ENCODE measurements at places on chromosomes 7 and 10. TPM values are rescaled to one million over a fixed set of nuclear protein-coding genes. Genes with fewer than 3 reads are reported as not detected.

The CYP26C1 gene
- total RNA-seq = not detected

The ARHGAP22 gene
- total RNA-seq = 7.1 TPM

The ASL gene
- 37.9 TPM for total RNA-seq

The PON3 gene
- 2.0 TPM for total RNA-seq

DNA sequence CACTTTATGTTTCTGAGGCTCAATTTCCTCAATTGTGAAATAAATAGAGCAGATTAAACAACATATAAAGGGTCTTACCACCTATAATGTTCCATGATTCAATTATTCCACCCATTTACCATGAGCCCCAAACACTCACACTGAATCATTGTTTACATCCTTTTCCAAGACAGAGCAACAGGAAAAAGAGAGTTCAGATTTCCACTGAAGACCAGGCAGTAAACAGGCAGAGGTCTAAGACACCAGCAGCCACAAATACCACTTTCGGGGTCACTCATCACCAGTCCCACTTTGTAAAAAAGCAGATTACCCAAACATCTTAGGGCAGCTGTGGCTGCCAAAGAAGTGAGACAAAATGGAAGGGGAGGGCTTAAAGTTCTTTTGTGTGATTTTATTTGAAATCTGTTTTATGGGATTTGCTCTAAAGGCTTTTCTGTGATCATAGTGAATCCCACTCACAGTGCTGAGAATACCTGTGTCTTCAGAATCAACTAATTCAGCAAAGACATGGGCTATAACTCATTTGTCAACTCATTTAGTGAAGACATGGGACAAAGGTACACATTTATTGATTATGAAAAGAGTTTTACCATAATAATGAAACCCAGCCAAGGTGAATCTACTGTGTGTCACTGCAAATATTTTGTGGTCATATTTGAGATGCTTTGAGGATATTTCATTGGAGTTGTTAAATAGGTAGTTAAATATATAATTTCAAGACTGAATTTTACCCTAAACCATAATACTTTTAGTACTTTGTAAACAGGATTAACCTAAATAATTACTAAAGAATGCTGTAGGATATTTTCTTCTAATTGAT, 24.8 kb upstream of the DLD start:
- no peak for DNase-seq

DNA sequence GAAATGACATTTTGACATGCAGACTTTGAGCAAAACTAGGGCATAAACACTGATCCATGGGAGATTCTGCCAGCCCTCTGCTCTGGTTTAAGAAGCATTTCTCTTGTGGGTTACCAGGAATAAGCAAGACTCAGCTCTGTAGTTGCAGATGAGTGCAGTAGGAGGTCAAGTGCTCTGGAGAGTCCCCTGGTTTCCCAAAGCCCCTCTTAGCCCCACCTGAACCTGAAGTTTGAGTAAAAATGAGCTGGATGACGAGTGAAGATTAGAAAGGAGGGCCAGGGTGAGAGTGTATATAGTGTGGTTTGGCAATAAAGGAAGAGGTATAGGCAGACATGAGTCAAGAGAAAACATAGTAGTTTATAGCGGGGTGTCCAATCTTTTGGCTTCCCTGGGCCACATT, 220.3 kb downstream of the ARL4A start:
- no peak for DNase-seq

- no peak for DNase-seq
Observed at GRCh38 chr10:117994771-117995170, 52.0 kb downstream of the RAB11FIP2 start.

DNA sequence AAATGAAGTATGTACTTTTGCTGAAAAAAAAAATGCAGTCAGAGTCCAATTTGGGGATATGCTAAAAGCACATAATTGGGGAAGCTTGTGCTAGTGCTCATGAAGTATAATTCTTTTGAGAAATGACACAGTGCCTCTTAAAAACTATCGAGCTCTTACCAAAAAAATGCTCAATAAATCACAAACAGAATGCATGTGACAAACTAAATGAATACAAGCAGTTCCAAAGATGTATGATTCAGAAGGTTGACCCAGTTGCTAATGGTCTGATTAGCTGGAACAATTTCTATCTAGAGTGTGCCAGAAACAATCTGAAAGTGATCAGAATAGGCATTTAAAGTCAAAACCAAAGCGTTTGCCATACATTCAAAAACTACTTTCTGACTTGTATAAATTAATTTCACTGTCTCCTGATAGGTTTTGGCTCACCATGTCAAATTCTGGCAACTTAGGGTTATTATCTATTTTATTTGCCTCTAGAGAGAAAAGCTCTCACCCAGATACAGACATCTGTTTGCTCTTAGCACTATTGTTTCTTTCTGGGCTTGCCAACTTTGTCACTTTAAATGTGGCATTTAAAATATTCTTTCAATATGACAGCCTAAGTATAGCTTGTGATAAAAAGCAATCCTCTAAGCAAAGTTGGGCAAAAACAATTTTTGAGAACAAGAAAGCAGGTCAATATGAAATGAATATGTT, 114.7 kb upstream of the AHR start:
- DNase-seq = no peak

GRCh38 chr10:109166935-109167334, 756.4 kb downstream of the XPNPEP1 start:
- peak; percentile 2 for DNase-seq

Data from foreskin keratinocyte (primary cell).